ENCODE measurements at places on chromosomes 11 and 22.

- DNase-seq, result no peak
These were observed 44.5 kb downstream of the NECTIN1 start for GRCh38 chr11:119684361-119685110.

- DNase-seq, result no peak
These were observed 3.6 kb upstream of the OR2AT4 start for GRCh38 chr11:75100314-75100713.

DNA sequence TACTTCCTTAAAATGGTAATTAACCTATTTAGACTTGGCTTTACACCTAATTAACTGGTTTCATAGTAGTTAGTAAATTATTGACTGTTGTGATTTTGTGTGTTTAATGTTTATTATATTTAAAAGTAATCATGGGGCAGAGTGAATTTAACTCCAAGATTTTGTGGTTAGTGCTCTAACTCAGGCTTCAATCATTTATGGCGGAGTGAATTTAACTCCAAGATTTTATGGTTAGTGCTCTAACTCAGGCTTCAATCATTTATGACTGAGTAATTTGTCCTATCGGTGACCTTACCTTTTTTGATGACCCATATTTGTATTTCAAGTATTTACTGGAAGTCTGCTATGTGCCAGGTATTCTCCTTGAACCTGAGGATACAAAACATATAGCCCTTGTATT lies 7.2 kb downstream of the PRRG4 start:
- no peak for DNase-seq

DNA sequence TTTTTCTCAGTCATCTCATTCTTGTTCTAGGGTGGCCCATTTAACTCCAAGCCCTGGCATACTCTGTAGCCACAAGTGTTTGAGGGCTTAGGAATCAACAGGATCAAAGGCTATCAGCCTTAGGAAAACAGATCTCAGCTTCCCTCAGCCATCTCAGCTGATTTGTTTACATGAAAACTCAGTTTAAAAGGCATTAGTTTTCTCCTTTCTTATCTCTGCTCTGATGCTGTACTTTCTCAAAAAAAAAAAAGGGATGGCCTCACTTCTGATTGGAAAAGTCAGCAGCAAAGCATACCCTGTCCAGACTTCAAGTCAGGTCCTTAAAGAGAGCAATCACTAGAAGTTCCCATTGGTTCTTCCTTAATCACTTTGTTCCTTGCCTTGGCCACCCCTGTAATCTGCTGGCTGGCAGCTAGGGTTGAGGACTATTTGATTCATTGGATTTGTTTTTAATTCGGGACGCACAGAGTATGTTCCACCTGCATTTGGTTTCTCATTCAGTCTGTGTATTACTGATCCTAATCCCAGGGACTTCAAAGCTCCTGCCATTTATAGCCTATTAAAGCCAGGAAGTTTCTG lies 102.8 kb downstream of the EXT2 start:
- DNase-seq, result no peak

DNA sequence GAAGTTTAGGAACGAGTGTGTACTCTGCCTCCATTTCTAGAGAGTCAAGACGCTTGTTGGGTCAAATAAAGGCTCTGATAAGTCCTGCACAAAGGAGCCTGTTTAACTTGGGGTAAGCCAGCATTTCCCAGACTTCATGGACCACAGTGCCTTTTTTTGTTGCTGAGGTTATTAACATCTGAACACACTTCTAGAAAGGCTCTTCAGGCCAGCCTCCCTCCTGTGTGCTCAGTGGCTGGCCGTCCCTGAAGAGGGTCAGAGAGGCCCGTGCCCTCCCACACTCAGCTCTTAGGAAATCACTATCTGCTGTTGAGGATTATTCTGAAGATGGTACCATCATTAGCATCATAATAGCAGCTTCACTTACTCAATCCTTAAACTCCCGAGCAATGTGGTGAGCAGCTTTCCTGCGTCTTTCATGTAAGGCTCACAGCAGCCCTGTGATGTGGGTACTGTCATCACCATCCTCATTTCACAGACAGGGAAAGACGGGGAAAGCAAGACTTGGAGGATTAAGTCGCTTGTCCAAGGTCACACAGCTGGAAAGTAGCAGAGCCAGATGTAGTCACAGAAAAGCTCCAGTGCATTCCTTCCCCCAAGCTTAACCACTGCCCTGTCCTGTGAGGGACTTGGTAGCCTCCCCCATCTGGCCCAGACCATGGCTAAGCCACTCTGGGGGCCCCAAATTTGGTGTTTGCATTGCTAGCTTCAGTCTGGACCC lies 71.3 kb downstream of the TSPAN18 start:
- DNase-seq, result no peak
